ENCODE measurements at places on chromosomes 5 and 9. TPM values are rescaled to one million over a fixed set of nuclear protein-coding genes. Genes with fewer than 3 reads are reported as not detected.
A peak's percentile ranks its signal among the peaks of the same experiment; 100 is the strongest.

DNA sequence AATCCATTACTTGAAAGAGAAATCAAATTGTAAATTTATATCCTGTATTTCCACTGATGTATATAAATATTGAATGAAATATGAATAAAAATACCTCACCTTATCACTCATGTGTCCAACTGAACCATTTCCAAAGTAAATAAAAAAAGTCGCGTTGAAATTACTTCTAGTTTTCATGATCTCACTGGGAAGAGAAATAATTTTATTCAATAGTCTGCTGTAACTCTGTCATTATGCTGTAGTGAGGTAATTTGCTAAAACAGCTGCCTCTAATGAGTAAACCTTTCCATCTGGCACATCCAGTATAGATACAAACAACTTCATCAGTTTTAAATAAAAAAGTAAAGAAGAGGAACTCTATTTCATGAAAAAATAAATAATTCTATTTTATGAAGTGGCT is 611.5 kb downstream of the ZNF608 start:
- no peak for DNase-seq

DNA sequence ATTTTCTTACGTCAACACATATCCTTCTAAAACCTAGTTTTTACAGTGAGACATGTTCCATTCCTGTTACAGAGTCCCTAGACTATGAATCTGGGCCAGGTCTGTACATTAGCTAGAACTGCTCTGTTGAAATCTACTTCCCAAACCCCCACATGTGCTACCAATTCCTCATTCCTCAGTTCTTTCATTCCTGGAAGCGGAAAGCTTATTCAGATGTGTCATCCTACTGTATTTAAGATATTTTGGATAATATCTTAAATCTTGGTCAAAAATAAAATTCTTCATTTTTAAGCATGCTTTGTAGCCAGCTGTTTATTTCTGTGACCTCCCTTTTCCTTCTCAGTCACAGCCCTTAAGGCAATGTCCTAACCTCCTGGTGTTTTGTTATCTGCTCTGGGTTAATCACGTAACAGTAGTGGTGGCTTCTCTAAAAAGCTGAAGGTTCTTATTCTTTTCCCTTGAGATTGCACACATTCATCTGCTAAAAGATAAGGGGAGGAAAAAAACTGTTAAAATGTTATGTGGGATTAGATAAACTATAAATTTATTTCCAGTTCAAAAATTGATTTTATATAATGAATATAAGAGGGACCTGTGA is 35.6 kb downstream of the GLRX start:
- no peak for DNase-seq

DNA sequence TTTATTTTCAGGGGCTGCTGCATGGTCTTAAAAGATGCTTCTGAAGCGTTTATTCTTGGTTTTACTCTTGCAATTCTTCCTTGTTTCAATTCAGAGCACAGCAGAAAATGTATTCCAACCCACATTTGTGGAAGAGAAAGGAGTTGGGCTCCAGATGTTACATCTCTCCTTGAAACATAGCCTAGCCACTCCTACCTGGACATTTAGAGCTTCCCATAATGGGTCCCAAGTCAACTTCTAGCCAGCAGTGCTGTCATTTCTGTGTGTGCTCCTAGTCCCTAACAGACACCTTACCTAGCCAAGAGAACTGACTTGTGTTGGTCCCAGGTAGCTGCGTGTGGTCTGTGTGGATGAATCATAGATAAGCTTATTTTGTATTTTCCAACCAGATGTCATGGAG is 61.2 kb upstream of the ANKRD55 start:
- no peak for DNase-seq

- no peak for DNase-seq
These were observed 17.3 kb downstream of the CENPH start for GRCh38 chr5:69206528-69207190.

DNA sequence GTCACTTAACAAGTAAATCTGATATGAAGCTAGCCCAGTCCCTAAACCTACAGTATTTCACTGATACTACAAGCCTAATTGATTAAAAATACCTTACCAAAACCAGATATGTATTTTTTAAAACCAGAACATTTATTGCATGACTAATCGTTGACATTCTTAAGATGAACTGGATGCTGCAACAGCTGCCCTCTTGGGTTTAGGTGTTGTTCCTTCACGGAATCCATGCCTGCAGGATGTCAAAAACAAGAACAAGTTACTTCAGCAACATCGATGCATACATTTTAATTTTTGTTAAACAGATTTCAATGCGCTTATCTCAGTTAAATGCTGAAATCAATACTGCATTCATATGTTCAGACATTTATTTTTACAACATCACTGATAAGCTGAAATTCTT is 2.7 kb downstream of the RPL37 start:
- no peak for DNase-seq

DNA sequence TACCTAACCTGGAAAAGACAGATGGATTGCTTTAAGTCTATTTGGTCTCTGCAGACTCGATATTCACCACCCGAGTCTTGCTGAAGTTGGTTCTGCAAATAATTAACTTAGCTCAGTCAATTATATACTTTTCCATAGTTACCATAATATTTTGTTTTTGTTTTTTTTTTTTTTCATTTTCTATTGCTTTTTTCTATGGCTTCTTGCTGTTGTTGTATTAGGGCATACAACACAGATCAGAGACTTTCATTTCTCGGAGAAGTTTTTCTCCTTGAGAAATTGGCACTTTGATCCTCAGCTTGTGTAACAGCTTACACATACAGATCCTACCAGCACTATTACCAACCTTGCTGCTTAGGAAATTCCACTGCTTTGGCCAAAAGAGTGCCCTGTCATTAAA is 88.0 kb downstream of the GPR21 start:
- DNase-seq, result no peak

DNA sequence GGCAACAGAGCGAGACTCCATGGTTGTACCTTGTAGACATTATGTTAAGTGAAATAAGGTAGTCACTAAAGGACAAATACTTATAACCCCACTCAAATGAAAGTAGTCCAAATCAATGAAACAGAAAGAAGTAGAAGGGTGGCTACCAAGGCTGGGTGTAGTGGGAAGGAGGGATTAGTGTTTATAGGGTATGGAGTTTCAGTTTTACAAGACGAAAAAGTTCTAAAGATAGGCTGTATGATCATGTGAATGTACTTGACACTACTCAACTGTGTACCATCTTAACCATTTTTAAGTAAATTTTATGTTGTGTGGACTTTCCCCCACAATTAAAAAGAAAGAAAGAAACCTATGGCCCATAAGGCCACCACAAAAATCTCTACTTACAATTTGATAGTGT is 32.2 kb downstream of the ALDH7A1 start:
- no peak for DNase-seq

DNA sequence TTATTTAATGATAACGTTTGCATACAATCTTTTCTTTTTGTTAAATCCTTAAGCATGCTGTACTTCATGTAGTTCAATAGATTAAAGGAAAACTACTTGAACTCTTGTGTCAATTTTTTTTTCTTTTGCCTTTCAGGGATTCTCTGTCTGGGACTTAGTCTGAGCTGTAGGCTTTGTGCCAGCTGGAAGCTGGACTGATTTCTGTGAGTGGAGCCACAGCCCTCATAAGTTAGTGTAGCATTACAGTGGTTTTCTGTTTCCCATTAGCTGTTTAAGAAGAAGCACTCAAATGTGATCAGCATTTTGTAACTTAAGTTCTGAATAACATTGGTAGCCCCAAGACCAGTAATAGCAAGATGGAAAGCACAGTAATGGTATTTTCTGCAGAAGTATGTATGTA is 330.6 kb upstream of the MEF2C start:
- DNase-seq, result no peak

GRCh38 chr5:113034182-113034773 is 57.7 kb downstream of the DCP2 start:
- DNase-seq, result no peak

DNA sequence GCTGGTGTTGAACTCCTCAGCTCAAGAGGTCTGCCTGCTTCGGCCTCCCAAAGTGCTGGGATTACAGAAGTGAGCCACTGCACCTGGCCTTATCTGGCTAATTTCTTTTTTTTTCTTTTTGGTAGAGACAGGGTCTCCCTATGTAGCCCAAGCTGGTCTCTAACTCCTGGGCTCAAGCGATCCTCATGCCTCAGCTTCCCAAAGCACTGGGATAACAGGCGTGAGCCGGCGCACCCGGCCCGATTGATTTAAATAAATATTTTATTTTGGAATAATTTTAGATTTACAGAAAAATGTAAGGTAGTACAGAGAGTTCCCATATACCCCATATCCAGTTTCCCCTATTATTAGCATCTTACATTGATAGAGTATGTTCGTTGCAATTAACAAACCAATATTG is 155.0 kb upstream of the MVB12B start:
- DNase-seq, result no peak

GRCh38 chr5:57539281-57539701 is 56.7 kb upstream of the ACTBL2 start:
- no peak for DNase-seq

DNA sequence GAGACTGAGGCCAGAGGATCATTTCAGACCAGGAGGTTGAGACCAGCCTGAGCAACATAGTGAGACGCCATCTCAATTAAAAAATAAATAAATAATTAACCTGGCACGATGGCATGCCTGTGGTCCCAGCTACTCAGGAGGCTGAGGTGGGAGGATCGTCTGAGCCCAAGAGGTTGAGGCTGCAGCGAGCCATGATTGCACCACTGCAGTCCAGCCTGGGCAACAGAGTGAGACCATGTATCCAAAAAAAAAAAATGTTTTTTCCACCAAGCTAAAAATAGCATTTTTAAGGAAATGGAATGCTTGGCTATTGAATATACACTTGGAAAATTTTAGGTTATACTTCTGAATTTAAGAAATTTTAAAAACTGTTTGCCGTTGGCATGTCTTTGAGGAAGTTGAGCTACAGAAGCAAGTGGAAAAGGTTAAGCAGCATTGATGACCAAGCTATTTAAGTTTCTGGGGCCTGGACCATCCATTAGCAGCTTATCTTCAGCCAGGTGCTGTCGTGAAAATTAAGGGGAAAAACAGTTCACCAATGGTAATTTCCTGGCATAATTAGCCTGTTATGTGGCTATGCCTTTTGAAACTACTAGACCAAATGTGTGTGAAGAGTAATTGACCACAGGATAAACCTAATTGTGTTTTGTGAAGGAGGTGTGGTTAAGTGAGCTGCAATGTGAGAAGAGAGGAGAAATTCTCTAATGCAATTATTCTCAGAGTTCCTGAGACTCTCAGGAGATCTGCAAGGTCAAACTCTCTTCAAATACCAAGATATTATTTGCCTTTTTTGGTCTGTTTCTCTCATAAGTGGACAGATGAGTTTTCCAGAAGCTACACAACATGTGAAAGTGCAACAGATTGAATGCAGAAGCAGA is 21.0 kb downstream of the F2R start:
- DNase-seq, result no peak

DNA sequence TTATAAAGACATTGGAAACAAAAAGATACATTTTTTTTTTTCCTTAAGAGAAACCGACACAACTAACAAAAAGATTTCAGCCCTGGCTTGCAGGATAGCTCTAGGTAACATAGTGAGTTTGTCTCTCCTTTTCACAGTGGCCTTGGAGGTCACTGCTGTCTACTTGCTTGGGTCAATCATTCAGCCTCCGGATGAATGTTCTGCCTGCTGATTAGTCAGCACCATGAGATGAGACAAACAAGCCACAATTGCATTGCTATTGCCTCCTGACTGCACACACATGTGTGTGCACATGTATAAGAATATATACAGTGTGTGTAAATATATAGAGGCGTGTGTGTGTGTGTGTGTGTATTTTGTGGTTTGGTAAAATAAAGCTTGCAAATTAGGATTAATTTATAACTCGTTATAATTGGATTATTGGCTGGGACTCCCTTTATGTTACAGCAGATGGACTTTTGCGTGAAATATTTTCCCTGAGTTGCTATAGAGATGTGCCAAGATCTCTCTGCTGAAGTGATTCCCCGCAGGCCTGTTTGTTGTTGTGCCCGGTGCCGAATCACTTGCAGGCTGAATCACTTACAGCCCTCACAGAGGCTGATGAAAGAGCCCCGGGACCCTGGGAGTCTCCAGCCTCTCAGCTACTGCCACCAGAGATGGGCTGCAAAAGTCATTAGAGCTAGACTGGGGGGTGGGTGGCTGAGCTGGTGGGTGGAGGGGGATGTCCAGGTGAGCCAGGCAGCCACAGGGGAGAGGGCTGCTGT is 161.2 kb downstream of the FGF18 start:
- DNase-seq, result peak; percentile 83

DNA sequence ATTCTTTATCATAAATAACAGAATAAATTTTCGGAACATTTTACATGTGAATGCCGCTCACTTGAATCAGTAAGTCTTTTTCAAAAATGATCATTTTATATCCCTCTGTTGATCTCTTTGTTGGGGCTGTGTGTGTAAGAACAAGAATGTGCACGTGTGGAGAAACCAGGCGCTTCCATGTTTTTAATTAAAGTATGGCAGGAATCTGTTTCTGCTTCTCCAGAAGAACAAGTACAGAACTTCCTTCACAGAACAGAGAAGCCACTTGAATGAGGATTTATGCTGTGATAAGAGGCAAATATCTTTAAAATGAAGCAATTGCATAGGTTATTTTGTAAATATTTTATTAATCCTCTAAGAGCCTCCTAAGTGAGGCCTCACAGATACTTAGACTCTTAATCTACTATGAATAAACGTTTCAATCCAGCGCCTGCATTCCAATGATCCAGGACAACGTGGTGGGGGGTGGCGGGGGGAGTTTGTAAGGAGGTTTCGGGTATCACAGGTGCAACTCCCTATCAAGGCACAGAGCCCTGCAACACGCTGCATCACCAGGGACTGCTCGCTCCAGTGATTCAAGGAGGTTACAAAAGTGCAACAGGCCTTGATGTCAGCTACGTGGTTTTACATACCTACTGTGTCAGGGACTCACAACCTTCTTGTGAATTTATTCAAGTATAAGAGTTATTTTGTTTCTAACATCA is 409.2 kb downstream of the BNC2 start:
- DNase-seq, result no peak

GRCh38 chr9:135093111-135093510 is 5.6 kb downstream of the OLFM1 start:
- no peak for DNase-seq

- DNase-seq, result no peak
These were observed 174.3 kb downstream of the AUH start for GRCh38 chr9:91187311-91187964.

PCSK5 gene
- 67.9 TPM for total RNA-seq

STPG3 gene
- total RNA-seq, result not detected

PCDHA6 gene
- 0.14 TPM for total RNA-seq

C9orf50 gene
- total RNA-seq, result not detected

ZBTB43 gene
- 15.8 TPM for total RNA-seq

RACK1 gene
- total RNA-seq, result 1,030 TPM

ANKRD31 gene
- total RNA-seq, result 0.19 TPM

CARD9 gene
- 3.1 TPM for total RNA-seq

ADAMTS12 gene
- total RNA-seq, result 7.1 TPM

IRX2 gene
- 0.19 TPM for total RNA-seq

ABLIM3 gene
- 45.4 TPM for total RNA-seq

ZDHHC11 gene
- 8.9 TPM for total RNA-seq

PDLIM7 gene
- 580 TPM for total RNA-seq
